ENCODE measurements at places on chromosomes 6 and 20.

DNA sequence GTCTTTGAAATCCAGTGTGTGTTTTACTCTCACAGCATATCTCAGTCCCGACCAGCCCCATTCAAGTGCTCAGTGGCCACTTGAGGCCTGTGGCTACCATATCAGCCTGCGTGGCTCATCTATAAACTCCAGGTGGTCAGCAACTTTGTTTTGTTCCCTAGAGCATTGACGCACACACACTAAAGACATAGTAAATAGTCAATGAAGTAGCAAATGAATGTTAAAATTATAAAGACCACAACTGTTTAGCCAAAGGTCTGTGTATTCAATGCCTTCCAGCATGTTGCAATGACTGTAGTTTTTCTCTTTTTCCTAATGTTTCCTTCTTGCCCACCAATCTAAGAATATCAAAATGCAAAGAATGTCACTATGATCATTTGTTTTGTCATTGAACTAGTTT, 238.2 kb upstream of the ZNF217 start:
- no peak for DNase-seq

- DNase-seq, result no peak
Observed at GRCh38 chr6:112041535-112041934, 12.4 kb upstream of the CCN6 start.

DNA sequence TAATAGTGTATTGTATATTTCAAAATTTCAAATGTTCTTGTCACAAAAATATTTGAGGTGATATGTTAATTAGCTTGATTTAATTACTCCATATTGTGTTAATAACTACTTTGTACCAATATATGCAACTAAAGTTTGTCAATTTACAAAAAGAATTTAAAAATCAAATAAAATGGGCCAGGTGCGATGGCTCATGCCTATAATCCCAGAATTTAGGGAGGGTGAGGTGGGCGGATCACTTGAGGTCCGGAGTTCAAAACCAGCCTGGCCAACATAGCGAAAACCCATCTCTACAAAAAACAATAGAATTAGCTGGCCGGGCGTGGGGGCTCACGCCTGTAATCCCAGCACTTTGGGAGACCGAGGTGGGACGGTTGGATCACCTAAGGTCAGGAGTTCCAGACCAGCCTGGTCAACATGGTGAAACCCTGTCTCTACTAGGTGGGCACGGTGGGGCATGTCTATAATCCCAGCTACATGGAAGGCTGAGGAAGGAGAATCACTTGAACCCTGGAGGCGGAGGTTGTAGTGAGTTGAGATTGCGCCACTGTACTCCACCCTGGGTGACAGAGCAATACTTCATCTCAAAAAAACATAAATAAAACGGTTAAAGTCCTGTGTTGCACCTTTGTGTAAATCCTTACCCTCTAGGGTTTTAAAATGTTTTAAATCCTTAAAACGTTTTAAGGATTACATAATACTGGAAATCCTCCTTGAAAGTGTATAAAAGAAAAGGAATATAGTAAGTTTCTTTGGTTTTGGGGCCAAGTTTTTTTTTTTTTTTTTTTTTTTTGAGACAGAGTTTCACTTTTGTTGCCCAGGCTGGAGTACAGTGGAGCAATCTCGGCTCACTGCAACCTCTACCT, 4.0 kb downstream of the HSPA1B start:
- no peak for DNase-seq

GRCh38 chr6:5152460-5152859, 67.3 kb downstream of the PPP1R3G start:
- DNase-seq, result no peak

- DNase-seq, result no peak
Observed at GRCh38 chr6:15881150-15881549, 218.3 kb upstream of the DTNBP1 start.

DNA sequence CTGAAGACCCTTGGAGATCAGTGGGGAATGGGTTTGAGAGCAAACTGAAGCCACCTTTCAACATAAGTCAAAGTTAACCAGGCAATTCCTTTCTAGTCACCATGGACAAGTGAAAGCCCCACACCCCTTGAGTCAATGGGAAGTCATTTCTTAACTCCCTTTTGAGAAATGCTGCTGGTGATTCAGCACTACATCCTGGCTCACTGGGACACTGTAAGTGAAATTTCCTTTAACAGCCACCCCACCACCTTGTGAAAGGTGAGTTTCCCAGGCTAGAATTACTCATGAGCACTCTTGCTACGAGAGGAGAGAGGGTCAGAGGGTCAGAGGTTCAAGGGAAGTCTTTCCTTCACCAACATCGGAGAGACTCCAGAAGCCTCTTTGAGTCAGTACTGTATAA, 93.3 kb upstream of the MARCKS start:
- DNase-seq, result no peak

- DNase-seq, result no peak
Observed at GRCh38 chr6:109693111-109693510, 2.0 kb downstream of the FIG4 start.

GRCh38 chr6:149988550-149989346, 25.0 kb downstream of the ULBP1 start:
- DNase-seq, result no peak

- DNase-seq, result no peak
Observed at GRCh38 chr6:41712651-41713103, 22.7 kb downstream of the TFEB start.

DNA sequence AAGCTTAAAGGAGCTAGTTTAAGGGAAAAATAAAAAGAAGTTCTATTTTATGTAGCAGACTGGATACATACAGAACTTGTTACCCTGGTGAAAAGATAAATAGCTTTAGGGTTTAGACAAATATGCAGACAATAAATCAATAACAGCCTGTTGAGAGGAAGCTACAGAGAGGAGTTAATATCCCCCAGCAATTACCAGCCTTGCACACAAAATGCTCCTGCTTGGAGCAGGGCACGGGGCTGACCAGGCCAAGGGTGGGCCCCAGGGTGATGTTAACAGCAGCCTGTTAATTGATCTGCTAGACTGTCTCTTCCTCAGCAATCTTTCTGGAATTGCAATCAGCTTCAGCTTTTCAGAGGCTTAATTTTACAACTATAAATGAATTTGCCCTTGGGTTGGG, 125.1 kb upstream of the SOX4 start:
- no peak for DNase-seq

GRCh38 chr20:62570897-62571668, 71.2 kb upstream of the SLCO4A1 start:
- no peak for DNase-seq

GRCh38 chr6:167122827-167123657, at the start of gene CCR6:
CCR6 (plus strand) TSS chr6:167123096; CDS start chr6:167136135, 13,039 bp downstream.
- no peak for DNase-seq

DNA sequence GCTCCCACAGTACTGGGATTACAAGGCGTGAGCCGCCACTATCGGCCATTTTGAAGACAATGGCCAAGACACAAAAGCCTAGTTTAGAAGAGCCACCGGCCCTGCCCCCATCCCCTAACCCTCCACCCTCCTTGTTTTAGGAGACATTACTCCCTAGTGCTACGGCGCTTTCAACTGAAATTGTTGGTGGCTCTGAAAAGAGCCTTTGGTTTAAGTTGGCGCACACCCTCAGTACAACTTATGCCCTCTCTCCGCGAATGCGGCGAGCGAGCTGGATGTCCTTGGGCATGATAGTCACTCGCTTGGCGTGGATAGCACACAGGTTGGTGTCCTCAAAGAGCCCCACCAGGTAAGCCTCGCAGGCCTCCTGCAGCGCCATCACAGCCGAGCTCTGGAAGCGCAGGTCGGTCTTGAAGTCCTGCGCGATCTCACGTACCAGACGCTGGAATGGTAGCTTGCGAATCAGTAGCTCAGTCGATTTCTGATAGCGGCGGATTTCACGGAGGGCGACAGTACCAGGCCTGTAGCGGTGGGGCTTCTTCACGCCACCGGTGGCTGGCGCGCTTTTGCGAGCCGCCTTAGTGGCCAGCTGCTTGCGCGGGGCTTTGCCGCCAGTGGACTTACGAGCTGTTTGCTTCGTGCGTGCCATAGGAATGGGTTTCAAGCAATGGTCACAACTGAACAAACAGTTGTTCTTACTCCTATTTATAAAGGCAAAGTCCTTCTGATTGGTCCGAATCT, 114.9 kb upstream of the BTN3A2 start:
- DNase-seq, result no peak

DNA sequence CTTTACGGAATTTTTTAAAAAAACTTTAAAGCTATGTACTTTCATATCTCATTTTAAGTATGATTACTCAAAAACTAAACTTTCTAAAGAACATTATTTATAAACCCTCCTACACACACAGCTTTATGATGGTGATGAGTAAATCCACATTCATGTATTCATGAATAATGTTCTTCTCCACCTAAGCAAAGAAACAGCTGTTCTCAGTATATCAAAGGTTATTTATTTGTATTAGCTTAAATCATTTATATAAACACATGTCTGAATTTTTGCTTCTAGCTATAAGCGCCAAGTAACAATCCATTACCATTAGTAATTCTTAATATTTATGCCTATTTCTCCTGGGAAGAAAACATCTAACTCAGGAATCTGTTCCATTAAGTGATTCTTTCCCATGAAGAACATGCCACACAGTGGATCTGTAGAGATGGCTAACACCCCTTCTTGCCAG, 63.3 kb downstream of the SMLR1 start:
- no peak for DNase-seq

- DNase-seq, result no peak
Observed at GRCh38 chr6:13427801-13428582, 59.4 kb downstream of the GFOD1 start.

DNA sequence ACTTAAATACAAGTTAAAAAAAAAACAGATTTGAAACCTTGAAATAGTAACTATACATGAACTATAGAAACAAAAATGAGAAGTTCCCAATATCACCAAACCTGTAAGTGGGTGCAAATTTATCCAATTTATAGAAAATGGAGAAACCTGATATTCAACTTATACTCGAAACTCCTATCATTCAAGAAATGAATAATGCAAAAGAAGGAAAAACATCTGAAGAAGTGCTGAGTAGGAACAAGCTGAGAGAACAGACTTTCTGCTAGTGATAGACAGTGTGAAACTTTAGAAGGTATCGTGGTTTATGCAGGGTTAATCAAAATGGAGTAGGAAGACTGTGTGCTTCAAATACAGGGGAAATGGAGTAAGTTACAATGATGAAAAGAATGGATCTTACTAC, 4.5 kb downstream of the GPR63 start:
- no peak for DNase-seq

GRCh38 chr6:34189806-34190503, 44.1 kb upstream of the GRM4 start:
- no peak for DNase-seq

DNA sequence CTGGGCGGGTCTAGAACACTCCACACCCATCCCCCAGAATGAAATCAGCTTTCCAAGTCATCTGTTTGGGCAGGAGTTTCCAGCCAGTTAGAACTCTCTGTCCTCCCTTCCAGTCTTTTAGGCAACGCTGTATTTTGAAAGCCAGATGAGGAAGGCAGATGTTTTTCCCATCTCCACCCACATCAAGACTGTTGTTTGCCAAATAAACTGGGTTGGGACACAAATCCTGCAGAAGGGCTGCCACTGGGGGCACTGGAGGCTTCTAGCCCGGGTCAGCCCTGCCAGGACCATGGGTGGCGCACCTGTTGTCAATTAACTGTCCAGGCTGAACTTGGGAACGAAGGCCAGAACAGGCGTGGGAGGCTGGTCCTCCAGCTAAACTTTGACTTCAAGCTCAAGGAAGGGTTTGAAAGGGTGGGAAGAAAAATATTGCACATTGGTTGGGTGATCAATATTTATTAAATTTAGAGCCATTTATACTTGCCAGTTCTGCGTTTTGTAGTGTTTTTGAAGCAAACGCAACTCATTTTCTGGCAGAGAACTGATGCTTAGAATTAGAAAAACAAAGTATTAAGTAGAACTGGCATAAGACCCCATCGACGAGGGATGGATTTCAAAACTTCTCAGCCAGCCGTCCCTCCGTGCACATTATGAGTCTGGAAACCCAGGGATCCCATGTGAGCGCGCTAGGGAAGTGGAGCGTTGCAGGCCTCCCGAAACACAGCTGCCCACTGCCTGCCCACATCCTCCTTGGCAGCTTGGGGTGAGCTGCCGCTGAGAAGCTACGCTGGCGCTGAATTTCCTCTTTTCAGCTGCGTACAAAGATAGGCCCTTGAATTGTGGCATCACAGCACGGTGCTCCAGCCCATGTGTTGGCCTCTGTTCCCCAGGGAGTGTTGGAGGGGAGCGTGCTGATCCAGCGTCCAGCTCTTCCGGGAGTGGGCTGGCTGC, 297.4 kb downstream of the QKI start:
- DNase-seq, result no peak

DNA sequence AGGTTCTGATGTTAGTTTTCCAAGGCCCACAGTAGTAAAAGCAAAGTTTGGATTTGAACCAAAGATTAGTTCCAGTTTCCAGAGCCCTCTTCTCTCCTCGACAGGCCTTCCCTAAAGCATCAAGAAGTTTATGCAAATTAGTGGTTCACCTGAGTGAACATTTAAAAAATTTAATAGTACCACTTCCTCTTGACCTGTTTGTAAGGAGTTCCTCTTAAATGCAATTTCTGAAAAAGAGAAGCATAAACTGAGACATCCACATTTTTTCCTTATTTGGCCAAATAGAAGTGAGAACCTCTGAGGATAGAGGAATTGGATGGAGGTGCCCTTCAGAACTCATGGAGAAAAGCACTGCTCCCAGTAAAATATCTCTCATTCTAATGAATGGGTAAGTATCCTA, 1.2 kb upstream of the DSE start:
- DNase-seq, result no peak

DNA sequence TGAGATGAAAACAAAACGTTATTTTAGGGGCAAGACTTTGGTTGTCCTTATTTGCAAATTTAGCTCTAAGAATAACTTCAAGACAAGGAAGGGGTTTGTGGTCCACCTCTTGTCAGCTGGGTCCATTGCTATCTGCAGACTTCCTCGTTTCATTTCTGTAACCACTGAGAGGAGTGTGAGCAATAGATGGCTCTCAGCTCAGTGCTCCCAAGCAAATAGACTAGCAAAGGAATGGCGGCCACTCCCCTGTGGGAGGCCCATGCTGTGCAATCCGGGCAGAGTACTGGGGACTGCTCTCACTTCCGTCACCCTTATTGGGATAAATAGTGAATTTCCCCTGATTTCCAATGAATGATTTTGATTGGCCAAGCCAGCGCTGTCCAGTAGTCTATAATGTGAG, 176.6 kb downstream of the ZDHHC14 start:
- DNase-seq, result no peak

DNA sequence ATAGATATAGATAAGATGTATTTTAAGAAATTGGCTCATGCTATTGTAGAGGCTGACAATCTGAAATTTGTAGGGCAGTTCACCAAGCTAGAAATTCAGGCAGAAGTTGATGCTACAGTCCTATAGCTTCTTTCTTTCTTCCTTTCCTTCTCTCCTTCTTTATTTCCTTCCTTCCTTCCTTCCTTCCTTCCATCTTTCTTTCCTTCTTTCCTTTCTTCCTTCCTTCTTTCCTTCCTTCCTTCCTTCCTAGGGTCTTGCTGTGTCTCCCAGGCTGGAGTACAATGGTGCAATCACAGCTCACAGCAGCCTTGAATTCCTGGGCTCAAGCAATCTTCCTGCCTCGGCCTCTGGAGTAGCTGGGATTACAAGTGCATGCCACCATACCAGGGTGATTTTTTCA, 55.3 kb downstream of the TFAP2A start:
- no peak for DNase-seq

DNA sequence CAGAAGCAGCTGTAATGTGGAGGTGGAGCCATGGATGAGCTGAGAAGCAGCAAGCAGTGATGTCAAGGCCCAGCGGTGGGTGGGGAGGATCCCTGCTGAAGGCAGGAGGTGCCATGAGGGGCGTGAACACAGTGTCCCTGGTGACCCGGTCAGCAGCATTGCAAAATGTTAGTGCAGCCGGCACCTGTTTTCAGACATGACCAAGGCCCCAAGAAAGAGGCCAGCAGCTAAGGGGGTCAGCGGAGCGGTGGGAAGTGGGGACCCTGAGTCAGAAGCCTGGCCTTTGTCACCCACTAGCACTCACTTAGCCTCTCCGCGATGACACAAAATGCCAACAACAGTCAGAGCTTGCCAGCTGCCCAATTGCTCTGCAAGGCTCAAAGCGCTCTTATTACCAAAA, 51.9 kb downstream of the TMEM242 start:
- no peak for DNase-seq

Data from cerebellar nuclear complex (tissue), 1 donor.